CD4-positive, alpha-beta T cell treated with Interferon gamma for 1 hour (primary cell): ENCODE measurements at places on chromosomes 13 and 19.

DNA sequence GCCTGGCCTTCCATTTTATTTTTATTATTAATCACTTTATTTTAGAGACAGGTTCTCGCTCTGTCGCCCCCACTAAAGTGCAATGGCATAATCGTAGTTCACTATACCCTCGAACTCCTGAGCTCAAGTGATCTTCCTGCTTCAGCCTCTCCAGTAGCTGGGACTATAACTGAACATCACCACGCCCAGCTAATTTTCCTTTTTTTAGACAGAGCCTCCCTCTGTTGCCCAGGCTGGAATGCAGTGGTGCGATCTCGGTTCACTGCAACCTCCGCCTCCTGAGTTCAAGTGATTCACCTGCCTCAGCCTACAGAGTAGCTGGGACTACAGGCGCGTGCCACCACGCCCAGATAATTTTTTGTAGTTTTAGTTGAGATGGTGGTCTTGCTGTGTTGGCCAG, 6.7 kb upstream of the PAN3 start:
- no peak for DNase-seq

DNA sequence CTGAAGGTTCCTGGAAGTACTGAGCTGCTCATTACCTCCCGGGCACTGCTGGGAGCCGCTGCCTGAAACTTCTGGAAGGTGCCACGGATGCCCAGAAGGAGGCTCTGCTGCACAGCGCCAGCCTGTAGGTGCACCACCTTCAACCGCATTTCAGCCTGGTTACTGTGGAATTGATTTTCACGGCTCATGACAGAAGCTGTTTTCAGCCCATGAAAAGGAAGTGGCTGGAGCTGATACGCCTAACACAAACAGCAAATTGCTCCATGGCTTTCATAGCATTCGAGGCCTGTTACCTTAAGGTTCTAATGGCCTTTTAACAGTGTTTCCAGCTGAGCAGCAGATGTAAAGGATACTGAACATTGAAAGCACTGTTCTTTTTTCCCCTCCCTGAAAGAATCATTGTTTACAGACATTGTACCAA, 22.0 kb downstream of the GPC6 start:
- no peak for DNase-seq

DNA sequence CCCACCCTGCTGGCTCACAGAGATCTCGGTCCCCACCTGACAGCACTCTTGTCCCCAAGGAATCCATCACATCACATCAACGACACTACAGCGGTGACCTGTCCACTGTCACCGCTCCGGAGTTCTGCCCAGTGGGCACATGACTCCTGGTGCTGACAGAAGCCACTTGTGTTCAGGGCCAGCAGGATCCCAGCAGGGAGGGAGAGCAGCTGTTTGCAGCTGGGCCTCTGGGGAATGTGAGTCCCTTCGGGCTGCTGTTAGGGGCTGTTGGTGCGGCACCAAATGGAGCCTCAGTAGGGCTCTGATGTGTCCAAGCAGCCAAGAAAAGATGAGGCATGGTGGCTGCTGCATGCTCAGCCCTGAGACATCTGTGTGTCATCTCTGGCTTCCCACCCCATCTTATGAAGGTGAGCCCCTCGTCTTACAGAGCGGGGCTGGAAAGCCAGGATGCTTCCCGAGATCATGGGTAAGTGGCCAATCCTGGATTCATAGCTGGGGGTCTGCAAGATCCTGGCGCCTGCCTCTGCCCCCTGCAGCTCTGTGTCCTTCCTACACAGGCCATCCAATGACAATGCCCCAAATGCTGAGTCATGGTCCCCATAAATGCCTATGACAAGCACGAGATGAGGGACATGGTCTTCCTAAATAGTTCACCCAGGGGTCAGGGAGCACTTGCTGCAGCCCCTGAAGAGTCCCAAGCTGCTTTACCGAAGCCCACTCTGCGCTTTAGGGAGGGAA, 56.0 kb downstream of the F2RL3 start:
- no peak for DNase-seq

DNA sequence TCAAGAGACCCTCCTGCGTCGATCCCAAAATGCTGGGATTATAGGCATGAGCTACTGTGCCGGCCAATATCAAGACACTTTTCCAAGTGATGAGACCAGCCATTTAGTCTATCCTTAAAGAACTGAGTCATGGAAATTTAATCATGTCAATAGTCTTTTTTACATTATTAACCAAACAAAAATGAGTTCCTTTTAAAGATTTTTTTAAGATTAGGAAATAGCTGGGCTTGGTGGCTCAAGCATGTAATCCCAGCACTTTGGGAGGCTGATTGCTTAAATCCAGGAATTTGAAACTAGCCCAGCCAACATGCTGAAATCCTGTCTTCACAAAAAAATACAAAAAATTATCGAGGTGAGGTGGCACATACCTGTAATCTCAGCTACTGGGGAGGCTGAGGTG, 16.7 kb upstream of the ZNF564 start:
- no peak for DNase-seq

- DNase-seq: no peak
These were observed 533 bp downstream of the ZNF544 start for GRCh38 chr19:58229255-58229639.

DNA sequence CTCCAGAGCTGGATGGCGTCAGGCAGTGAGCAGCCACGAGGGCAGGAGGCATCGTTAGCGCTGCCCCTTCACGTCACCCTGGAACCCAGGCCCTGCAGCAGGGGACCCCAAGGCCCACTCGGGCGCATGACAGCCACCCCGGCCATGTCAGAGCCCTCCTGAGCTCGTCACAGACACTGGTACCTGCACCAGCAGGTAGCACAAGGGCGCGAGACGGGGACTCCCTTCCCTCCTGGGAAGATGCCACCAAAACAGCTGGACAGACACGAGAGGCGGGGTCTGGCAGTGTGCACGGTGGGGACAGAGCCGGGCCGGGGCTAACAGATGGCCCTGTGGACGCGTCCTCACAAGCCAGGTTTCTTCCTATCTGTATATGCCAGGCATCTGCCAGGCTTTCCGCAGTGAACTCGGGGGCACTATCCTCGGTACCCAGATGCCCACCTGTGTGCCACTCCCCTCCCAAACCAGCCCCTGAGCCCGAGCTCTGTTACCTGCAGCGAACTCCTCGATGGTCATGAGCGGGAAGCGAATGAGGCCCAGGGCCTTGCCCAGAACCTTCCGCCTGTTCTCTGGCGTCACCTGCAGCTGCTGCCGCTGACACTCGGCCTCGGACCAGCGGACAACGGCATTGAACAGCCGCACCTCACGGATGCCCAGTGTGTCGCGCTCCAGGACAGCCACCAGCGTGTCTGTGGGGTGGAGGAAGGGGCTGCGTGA, 25.8 kb downstream of the BTBD2 start:
- no peak for DNase-seq

DNA sequence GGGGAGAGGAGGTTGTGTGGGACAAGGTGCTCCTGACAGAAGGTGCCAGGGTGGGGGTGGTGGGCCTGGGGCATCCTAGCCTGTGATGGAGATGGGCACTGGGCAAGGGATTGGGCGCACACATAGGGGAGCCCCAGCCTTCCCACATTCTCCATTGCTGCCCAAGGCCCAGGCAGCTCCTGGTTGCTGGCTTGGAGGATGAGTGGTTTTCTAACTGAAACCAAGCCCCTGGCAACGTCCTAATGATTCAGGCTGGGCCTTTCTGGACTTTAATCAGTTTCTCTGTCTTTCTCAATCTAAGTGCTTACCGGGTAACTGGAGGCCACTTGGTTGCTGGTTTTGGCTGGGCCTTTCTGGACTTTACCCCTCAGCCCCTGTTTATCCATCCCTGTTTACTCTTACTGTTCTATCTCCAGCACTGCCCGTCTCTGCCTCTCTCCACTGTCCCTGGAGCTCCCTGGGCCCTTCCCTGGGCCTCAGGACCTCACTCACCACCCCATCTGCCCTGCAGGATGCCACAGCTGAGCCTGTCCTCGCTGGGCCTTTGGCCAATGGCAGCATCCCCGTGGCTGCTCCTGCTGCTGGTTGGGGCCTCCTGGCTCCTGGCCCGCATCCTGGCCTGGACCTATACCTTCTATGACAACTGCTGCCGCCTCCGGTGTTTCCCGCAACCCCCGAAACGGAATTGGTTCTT, 354 bp downstream of the CYP4F3 start:
- no peak for DNase-seq

DNA sequence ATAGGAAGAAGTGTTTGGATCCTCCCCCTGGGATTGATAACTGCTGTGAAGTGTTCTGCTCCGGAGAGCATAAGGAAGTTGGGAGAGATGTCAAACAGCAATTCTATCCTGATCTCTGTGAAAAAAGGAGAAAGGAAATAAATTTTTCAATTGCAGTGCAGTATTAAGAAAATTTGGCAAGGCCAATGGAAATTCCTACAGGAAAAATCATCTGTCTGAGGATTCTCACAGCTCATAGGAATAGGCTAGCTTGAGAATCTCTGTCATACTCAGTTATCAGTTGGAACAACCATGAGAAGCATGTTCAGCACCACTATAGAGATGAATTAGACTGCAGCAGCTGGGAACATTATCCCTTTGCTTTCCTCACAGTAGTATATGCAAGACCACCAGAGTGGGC, 1238.9 kb upstream of the MIR17HG start:
- no peak for DNase-seq
